Fibroblast of villous mesenchyme (primary cell): ENCODE measurements at places on chromosomes 1 and 21. TPM values are rescaled to one million over a fixed set of nuclear protein-coding genes. Genes with fewer than 3 reads are reported as not detected.

HMGN1 gene
- 177 and 255 TPM in 2 replicates for total RNA-seq

ARHGEF2 gene
- total RNA-seq: 137 and 146 TPM in 2 replicates

TLCD4 gene
- 0.32 and 0.86 TPM in 2 replicates for total RNA-seq

IL12RB2 gene
- under 0.01 TPM in 1 of 2 replicates, not detected in the other for total RNA-seq

NR1I3 gene
- total RNA-seq: not detected in 2 replicates

IL23R gene
- total RNA-seq: not detected in 2 replicates

PLXNA2 gene
- total RNA-seq: 0.86 and 1.9 TPM in 2 replicates

CFHR5 gene
- total RNA-seq: not detected in 2 replicates

LGR6 gene
- total RNA-seq: not detected in 2 replicates

TDRD5 gene
- not detected in 2 replicates for total RNA-seq

SPRR2B gene
- not detected in 2 replicates for total RNA-seq

F13B gene
- not detected in 2 replicates for total RNA-seq

OTUD3 gene
- total RNA-seq: 3.5 and 13.4 TPM in 2 replicates

CENPL gene
- total RNA-seq: 11.6 and 26.3 TPM in 2 replicates

BROX gene
- 72.2 and 92.0 TPM in 2 replicates for total RNA-seq

GUCA2B gene
- not detected in 2 replicates for total RNA-seq

BATF3 gene
- total RNA-seq: 3.0 and 3.9 TPM in 2 replicates

CSMD2 gene
- 1.3 and 3.0 TPM in 2 replicates for total RNA-seq

GBP4 gene
- total RNA-seq: 14.2 and 44.5 TPM in 2 replicates

HES5 gene
- total RNA-seq: under 0.01 TPM in 1 of 2 replicates, not detected in the other

SPRR2G gene
- total RNA-seq: not detected in 2 replicates

LAMTOR5 gene
- 57.3 and 64.3 TPM in 2 replicates for total RNA-seq

PLCH2 gene
- under 0.01 TPM in 2 replicates for total RNA-seq

STMN1 gene
- total RNA-seq: 85.9 and 99.9 TPM in 2 replicates

WNT3A gene
- total RNA-seq: not detected in 2 replicates

CYP4A11 gene
- total RNA-seq: not detected in 2 replicates

NBPF9 gene
- 24.5 and 25.0 TPM in 2 replicates for total RNA-seq

CRABP2 gene
- 39.0 and 80.7 TPM in 2 replicates for total RNA-seq

OR2T35 gene
- total RNA-seq: not detected in 2 replicates

ATP6V1G3 gene
- total RNA-seq: 0.43 TPM in 1 of 2 replicates, not detected in the other

CLEC20A gene
- total RNA-seq: not detected in 2 replicates

TRIM45 gene
- 1.7 and 2.6 TPM in 2 replicates for total RNA-seq

HHAT gene
- total RNA-seq: 9.0 and 15.1 TPM in 2 replicates

RGL1 gene
- 33.2 and 44.1 TPM in 2 replicates for total RNA-seq

DMBX1 gene
- not detected in 2 replicates for total RNA-seq

DHX9 gene
- 116 and 160 TPM in 2 replicates for total RNA-seq

DNMT3L gene
- total RNA-seq: not detected in 2 replicates

HSD11B1 gene
- total RNA-seq: 1.9 and 21.6 TPM in 2 replicates

C1orf210 gene
- total RNA-seq: not detected in 2 replicates

CD34 gene
- 0.32 and 0.43 TPM in 2 replicates for total RNA-seq
